Aorta (tissue), 5 donors: ENCODE measurements at places on chromosomes 6 and 20. TPM values are rescaled to one million over a fixed set of nuclear protein-coding genes. Genes with fewer than 3 reads are reported as not detected.

DNA sequence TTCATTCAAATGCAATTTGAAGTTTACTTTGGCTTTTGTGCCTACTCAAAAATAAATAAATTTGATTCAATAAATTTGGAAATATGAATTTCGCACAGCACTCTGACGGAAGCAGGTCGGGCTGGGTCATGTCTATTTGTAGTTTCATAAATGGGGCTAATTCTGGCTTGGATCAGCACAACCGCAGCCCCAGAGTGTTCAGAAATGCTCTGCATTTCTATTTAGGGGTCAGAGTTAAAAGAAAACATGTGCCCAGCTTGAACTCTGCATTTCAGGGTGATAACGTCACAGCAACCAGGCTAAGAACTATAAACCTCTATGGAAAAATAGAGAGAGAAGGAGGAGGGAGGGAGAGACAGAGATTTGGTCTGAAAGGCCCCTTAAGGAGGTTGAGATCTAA lies 480.9 kb upstream of the NOX3 start:
- H3K4me3 ChIP-seq, result no peak overlapping the region
- H3K27ac ChIP-seq, result no peak overlapping the region
- H3K4me1 ChIP-seq, result peaks cover 3% of the 10 kb centered on the region
- H3K27me3 ChIP-seq, result no peaks in the 10 kb centered on the region

- DNase-seq, result no peak
- no peak overlapping the region for H3K4me3 ChIP-seq
- no peaks in the 10 kb centered on the region for H3K27me3 ChIP-seq
- H3K36me3 ChIP-seq, result no peaks in the 10 kb centered on the region
- H3K27ac ChIP-seq, result no peak overlapping the region
- H3K4me1 ChIP-seq, result peaks cover 5% of the 10 kb centered on the region
Observed at GRCh38 chr6:13763740-13764381, 50.5 kb downstream of the MCUR1 start.

- H3K4me1 ChIP-seq, result no peaks in the 10 kb centered on the region
- no peaks in the 10 kb centered on the region for H3K27me3 ChIP-seq
Observed at GRCh38 chr6:142786476-142786875, 158.5 kb downstream of the HIVEP2 start.

Gene SLC35D3
- total RNA-seq, result not detected

Gene GFOD1
- 16.0 TPM for total RNA-seq
